ENCODE measurements at places on chromosomes 12 and 14.

DNA sequence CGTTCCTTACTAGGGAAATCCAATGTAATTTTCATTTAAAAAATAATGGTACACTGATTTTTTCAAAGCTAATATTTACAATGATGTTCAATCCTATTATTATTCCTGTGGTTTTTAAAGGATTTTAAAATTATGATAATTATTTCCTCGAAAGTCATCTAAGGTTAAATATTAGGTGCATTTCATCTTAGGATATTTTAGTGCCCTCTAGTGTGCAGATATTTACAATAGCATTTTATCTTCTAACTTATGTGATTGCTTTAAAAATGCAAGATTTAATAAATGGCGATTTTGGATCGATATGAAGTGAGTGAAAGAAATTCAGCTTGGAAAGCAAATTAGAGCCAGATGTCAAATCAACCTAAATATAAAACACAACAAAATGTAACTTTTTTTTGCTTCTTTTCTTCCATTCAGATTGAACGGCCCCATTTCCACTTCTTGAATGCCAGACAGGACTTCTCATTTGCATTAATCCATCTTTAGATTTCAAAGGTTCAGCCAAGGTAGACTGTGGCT is 293.5 kb downstream of the SLC6A15 start:
- no peak for DNase-seq

GRCh38 chr12:51171884-51172514 is 936 bp downstream of the TFCP2 start:
- DNase-seq, result no peak

DNA sequence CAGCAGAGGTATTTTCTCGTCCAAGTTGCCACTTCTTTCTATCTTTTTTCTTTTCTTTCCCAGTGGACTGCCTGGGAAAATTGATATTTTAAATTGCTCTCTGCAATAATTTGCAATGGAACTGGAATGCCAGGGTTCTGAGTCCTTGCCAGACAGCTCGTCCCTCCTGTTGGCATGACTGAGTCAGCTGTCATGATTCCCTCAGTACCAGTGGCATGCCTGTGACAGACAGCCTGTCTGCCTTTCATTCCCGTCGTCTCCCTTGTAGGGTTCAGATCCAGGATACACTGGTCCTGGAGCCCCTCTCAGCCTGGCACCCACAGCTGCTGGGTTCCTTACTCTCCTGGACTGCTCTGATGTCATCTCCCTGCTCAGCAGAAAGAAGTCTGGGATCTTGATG is 84.8 kb downstream of the PTPN11 start:
- no peak for DNase-seq

DNA sequence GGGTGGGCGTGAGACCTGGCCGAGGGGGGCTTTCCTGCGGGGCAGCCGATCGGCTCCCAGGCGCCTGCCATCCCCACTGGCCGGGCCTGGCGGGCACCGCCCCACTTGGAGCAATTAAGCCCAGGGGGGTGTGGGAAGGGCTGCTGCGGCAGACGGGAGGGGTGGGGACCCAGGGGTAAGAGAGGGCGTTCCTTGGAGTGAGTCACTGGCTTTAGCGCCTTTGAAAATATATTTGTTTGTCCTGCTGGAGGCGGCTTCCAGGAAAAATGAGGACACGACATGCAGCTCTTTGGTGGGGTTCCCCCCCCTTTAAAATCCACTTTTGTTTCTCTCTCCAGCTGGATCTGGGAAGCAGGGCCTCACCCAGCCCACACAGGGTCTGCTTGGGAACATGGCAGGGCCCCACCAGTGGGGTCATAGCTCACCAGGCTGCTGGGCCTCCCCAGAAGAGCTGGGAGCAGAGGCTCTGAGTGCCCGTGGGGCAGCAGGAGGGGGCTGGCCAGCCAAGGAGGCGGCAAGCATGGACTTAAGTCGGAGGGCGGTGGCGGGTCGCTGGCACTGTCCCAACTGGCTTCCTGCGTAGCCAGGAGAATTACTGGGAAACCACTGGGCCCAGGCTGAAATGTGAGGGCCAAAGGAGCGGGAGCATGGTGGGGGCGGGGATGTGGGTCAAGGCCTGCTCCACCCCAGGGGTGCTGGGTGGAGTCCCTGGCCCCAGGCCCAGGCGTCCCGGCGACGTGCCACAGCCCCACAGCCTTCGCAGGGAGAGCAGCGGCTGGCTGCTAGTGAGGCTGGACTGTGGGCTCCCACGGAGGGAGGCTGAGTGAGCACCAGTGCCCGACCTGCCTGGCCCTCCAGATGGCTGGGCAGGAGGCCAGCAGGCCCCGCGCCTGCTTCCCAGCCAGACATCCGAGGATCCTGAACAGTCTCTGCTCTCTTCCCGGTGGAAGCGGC is 128.0 kb downstream of the RFLNA start:
- DNase-seq, result peak; percentile 52

- DNase-seq, result peak; percentile 21
Observed at GRCh38 chr14:97634751-97635150, 837.6 kb downstream of the VRK1 start.

- DNase-seq, result no peak
Observed at GRCh38 chr12:10466311-10466710, 13.1 kb upstream of the KLRC1 start.

DNA sequence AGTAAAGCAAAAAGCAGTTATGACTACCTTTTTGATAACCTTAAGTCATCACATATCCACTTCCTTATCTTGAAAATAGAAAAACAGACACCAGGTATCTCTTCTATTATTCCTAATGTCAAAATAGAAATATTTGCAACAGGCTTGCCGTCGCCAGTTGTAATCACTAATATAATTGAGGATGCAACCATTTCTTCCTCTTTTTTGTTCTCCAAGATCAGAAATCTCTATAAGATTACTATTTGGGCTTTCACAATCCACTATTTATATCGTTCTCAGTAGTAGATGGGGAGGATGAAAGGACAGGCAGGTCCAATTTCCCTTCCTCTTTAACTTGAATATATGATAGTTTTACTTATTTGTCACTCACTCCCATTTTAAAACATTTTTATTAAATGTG is 130.2 kb upstream of the HMGA2 start:
- no peak for DNase-seq

GRCh38 chr14:85223667-85224066 is 306.3 kb upstream of the FLRT2 start:
- DNase-seq, result no peak

DNA sequence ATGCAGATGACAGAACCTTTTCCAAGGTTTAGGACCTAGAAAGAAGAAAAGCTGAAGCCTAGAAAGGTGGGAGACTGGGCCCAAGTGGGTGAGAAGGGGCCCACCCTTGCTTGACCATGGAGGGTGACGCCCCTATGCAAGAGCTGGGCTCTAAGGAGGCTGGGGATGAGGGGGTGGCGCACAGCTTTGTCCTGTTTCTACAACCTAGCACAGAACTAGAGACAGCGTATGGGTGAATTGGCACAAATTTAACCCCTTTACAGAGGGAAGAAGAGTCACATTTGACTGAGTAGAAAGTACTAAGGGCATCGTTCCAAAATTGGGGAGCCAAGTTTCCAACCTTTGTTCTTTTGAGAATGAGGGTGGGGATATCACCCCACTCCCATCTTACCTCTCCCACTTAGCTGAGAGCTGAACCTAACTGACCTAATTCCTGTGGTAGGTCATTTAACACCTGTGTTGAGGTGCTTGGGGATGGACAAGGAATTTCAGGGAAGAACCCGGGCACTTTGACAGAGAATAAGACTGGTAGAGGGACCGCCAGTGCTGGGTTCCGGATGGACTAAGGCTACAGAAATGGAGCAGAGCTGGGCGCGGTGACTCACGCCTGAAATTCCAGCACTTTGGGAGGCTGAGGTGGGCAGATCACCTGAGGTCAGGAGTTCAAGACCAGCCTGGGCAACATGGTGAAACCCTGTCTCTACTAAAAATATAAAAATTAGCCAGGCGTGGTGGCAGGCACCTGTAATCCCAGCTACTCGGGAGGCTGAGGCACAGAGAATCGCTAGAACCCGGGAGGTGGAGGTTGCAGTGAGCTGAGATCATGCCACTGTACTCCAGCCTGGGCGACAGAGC is 5.2 kb downstream of the NFKBIA start:
- DNase-seq, result no peak

GRCh38 chr12:13843841-13844240 is 137.6 kb downstream of the GRIN2B start:
- no peak for DNase-seq

DNA sequence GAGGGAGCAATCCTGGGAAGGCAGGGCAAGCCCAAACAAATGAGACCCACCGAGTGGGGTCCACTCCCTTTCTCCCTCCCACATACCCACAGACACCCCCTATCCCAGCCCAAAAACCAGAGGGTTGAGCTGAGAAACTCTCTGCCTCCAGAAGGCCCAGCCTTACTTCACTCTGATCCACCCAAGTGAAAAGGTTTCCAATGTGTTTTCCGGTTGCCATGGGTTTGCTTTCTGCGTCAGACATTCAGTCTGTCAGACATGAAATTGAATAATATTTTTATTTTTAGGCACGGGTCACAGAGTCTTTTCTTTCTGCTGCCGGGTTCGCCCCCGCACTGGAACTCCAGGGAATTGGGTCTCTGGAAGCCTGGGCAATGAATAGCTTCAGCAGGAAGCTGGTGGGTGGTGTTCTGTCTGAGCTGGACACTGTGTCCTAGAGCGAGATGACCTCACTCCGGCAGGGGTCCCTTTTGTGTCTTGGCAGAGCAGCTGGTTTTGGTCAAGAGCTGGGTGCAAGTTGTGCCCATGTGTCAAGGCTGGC is 69.8 kb upstream of the CLMN start:
- no peak for DNase-seq

DNA sequence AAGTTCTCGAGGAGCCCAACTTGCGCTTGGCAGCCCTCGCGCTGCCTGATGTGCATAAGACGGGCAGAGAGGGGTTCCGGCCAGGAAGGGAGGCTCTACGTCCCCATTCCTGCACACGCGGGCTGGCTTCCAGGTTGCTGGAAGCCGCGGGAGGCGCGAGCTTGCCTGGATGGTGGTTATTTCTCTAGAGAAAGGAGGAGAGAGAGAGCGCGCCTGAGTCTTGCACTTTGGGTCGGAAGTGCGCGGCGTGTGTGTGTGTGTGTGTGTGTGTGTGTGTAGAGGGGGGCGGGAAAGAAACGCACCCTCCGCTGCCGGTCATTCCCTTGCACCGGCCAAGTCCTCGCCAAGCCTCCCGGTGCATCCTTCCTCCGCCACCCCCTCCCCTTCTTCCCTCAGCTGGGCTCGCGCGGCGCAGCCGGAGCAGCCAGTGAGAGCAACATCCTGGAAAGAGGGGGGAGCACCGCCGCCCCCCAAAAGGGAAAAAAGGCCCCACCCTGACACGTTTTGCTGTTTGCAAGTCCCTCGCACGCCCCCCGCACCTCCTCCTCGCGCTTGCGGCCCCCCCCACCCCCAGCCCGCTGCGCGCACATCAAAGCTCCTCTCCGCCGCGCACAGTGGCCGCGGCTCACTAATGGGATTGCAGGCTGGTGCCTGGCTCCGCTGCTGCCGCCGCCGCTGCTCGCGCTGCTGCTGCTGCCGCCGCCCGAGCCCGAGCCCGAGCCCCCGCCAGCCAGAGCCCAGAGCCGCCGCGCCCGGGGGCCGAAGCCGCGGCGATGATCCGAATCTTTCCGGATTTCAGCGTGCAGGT is 4.4 kb upstream of the NPAS3 start:
- peak; percentile 88 for DNase-seq

GRCh38 chr14:99509871-99510555 is 28.8 kb downstream of the CCNK start:
- DNase-seq, result no peak

All from eye (tissue), 1 donor.